ENCODE measurements at places on chromosomes 1 and 21. TPM values are rescaled to one million over a fixed set of nuclear protein-coding genes. Genes with fewer than 3 reads are reported as not detected.

DNA sequence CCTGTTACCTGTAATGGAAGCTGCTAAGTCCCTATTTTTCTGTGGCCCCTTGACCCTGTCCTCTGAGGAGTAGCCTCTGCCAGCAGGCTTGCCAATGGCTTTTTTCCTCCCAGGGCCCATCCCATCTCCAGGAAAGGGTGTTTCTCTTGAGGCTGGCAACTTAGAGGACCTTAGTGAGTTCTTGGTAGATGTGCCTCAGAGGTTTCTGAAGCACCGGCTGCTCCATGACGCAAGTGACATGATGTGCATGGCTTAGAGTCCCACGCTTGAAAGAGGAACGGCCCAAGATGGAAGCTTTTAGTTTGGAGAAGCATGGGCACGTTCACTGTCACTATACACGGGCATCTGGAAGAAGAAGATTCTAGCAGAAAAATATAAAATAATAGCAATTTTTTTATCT, 63.0 kb downstream of the TGFB2 start:
- no peak for DNase-seq

Gene AKR1A1
- total RNA-seq, result 186 TPM

DNA sequence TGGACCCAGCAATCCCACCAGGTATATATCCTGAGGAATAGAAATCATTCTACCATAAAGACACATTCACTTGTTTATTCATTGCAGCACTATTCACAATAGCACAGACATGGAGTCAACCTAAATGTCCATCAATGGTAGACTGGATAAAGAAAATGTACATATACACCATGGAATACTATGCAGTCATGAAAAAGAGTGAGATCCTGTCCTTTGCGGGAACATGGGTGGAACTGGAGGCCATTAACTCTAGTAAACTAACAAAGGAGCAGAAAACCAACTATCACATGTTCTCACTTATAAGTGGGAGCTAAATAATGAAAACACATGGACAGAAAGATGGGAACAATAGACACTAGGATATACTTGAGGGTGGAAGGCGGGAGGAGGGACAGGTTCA, 36.1 kb upstream of the PRKACB start:
- no peak for DNase-seq

DNA sequence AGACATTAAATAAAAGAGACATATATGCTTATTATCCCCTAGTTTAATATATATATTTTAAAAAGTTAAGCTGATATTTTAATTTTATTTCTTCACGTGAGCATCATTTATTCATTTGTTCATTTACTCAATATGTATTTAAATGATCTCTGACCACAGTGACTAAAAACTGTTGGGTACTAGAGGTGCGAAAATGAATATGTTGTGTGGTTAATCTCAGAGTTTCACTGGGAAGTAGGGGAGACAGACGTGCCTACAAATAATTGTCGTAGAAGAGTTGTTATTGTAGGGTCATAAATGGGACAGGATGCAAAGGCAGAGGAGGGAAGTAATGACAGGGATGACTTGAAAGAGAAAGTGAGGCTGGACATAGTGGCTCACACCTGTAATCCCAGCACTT, 213.0 kb upstream of the CACYBP start:
- DNase-seq, result no peak

DNA sequence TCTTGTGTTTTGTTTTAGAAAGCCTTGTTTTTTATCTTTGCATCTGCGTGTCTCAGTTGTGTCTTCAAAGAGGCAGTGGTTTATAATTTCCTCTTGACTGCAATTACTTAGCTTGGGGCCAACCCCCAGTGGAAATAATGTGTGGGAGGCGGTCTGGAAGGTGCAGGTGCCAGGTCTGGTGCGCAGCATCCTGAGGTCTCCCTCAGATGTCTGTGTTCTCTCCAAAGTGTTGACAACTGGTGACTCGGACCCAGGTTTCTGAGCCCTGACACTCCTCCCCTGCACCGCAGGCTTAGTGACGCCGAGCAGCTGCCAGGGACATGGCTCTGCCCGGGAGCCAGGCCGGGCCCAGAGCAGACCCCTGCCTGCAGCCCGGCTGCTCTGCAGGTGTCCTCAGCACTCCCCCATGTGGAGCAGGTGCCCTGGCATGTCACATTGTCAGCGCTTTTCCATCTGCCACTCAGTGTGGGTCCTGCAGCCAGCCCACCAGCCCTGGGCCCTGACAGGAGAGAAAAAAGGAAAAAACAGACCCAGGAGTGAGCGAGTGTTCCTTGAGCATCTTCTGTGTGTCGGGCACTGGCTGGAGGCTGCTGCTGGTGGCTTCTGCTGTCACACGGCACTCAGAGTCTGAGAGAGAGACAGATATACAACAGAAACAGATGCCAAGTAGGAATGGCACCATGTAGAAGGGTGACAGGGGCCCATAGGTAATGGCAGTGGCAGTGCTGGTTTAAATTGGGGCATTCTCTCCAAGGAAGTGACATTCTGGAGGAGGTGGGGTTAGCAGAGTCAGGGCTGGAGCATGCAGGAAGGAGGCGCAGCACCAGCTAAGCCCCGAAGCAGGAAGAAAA, 24.8 kb upstream of the SELENON start:
- no peak for DNase-seq

Gene FOXD2
- 16.1 TPM for total RNA-seq

- DNase-seq, result no peak
These were observed 100.7 kb upstream of the ATP1B1 start for GRCh38 chr1:169005776-169006175.

DNA sequence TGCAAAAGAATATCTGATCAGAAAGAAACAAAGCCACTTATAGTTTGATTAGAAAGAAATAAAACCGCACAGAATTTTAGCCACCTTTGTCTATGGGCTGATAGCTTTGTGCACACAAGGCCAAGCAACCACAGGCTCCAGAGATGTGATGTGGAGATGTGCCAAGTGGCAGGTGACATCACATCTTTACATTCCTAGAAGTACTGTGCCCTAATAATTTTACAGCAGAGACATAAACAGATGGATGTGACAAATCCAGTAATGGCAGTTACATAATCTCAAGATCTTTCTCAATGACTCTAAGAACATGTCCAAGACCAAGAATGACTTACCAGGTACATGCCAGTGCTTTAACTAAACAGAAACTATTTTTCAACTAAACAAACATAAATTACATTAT, 159.5 kb downstream of the LTN1 start:
- DNase-seq, result no peak

DNA sequence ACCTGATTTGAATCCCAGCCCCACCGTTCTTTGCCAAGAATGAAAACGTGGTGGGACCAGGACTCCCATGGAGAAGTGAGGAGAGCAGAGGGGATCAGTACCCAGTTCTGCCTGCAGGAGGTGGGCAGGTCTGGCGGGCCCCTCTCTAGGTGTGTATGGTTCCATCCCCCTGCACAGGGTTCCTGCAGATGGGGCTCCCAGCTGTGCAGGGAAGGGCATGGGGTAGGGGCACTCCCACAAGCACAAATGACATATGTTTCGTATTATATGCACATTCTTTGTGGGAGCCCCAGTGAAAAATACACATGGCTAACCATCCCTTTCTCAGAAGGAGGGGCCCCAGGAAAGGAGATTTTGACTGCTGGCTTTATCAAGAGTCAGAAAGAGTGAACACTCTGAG, 144.6 kb downstream of the PLPP3 start:
- no peak for DNase-seq

Gene PADI2
- 278 TPM for total RNA-seq

Gene DIO1
- total RNA-seq, result 0.31 TPM

Gene SMCP
- total RNA-seq, result not detected

DNA sequence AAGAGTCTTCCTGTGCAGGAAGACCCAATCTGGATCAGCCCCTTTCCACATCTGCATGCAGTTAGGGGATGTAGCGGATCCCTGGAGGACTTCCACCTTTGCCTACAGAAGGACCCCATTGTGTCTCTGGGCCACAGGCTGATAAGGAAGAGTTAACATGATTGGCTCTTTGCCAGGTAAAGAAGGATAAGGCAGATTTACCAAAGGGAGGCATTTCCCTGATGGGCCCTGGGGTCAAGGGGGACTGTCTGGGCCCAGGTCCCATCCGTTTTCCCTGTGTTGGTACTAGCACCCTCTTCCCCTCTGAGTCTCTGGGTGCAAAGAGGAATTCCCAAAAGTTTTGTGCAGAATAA, 29.1 kb downstream of the SLC26A9 start:
- DNase-seq, result no peak

DNA sequence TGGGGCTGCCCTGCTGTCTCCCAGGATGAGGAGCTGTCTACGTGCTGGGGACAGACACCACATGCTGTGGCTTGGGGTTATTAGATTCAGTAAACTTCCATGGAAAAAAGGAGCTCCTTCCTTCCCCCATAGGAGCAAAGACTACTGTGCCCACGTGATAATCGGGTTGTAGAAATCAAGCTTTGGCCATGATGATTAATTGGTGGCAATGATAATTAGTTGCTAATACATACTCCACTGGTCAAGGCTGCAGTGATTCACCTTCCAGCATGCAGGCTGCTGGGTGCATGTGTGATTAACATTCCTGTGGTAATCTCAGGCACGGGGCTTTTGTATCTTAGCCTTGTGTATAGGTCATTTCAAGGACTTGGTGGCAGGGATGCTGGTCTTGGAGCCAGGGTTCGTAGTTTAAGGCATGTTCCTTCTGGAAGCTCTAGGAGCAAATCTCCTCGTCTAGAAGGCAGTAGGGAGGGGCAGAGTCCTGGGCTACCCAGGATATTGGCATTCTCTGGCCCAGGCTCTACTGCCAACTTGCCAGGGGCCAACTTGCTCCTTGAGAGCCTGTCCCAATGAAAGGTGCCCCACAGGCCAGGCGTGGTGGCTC, 41.4 kb downstream of the TMCO4 start:
- no peak for DNase-seq
